ENCODE measurements at places on chromosomes 13 and 19. TPM values are rescaled to one million over a fixed set of nuclear protein-coding genes. Genes with fewer than 3 reads are reported as not detected.
A peak's percentile ranks its signal among the peaks of the same experiment; 100 is the strongest.

The CRX gene
- total RNA-seq = not detected

The OR1M1 gene
- total RNA-seq = not detected

The FCGBP gene
- 8.4 TPM for total RNA-seq

The TPTE2 gene
- not detected for total RNA-seq

The PROZ gene
- total RNA-seq = not detected

The MUC16 gene
- 0.07 TPM for total RNA-seq

The ZNF850 gene
- 1.7 TPM for total RNA-seq

The CYSLTR2 gene
- 4.5 TPM for total RNA-seq

The SIGLEC9 gene
- 1.1 TPM for total RNA-seq

The SACS gene
- 23.4 TPM for total RNA-seq

The KIR2DL1 gene
- not detected for total RNA-seq

The METTL21C gene
- not detected for total RNA-seq

GRCh38 chr19:45182758-45183157 is 4.2 kb downstream of the BLOC1S3 start:
- H3K4me3 ChIP-seq = no peak overlapping the region
- DNase-seq = no peak
- H3K36me3 ChIP-seq = peaks cover 4% of the 10 kb centered on the region
- H3K27ac ChIP-seq = no peak overlapping the region
- H3K27me3 ChIP-seq = no peaks in the 10 kb centered on the region
- H3K4me1 ChIP-seq = peaks cover 35% of the 10 kb centered on the region

DNA sequence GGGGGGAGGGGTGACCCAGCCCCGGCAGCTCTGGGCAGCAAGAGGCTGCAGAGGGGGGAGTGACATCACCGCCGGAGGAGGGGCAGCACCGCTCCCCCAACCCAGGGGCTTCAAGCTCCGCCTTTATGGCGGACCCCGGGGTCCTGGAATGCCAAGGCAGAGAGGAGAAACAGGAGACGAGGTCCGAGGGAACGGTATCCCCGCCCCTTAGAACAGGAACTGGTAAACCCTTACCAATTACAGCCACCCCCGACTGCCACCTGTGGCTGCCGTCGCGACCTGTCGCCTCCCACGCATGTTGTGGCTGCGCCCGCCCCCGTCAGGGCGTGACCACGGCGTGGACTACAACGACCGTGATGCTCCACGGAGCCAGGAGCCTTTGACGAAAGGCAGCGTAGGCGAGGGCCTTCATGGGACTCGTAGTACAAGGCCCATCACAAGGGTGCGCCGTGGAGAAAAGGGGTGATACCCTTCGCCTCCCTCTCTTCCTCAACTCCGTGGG is 4.1 kb upstream of the KCNC3 start:
- H3K4me1 ChIP-seq = peaks cover 50% of the 10 kb centered on the region
- no peaks in the 10 kb centered on the region for H3K36me3 ChIP-seq
- H3K27me3 ChIP-seq = no peaks in the 10 kb centered on the region
- H3K27ac ChIP-seq = peak overlapping the region; percentile 63
- H3K4me3 ChIP-seq = peak overlapping the region; percentile 92

DNA sequence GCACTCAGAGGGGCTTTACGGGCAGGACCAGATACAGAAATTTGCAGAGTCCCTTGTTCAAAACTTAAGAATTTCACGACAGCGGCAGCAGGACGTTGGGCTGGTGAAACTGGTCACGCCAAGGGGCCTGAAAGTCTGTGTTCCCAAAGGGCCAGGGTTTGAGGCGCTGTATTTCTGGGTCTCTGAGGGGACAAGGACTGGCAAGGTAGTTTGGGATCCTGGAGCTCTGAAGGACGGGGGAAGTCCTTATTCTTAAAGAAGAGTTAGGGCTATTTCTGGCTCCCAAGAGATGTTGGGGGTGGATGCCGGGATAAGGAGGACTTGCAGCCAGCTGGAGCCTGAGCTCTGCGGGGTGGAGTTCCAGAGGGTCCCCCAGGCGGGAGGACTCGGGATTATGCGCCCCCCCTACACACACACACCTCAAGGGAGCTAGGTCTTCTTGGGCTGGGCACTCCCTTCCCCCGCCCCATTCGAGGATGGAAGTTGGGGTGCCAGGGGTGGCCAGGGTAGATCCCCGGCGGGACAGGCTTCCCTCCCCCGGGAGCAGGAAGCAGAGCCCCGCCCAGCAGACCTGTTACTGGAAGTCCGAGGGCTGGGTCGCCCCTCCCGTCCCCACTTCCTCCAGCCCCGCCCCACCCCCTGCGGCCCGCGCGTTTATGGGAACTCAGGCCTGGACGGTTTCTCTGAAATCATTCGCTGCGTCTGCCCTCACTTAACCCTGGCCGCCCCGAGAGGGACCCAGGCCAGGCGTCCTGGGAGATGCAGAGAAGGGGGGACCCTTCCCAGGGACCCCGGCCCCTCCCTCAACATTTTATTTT is 5.6 kb downstream of the BCL3 start:
- H3K27me3 ChIP-seq = no peaks in the 10 kb centered on the region
- peaks cover 24% of the 10 kb centered on the region for H3K36me3 ChIP-seq
- peak; percentile 79 for DNase-seq
- peak overlapping the region; percentile 94 for H3K27ac ChIP-seq

- no peak for DNase-seq
- no peak overlapping the region for H3K27ac ChIP-seq
- H3K4me3 ChIP-seq = no peak overlapping the region
- H3K4me1 ChIP-seq = no peaks in the 10 kb centered on the region
These were observed 758.9 kb downstream of the UQCRFS1 start for GRCh38 chr19:28454083-28454482.

GRCh38 chr13:113419531-113420193 is 33.6 kb downstream of the ADPRHL1 start:
- H3K36me3 ChIP-seq = no peaks in the 10 kb centered on the region
- no peak for DNase-seq
- H3K27ac ChIP-seq = no peak overlapping the region
- H3K27me3 ChIP-seq = no peaks in the 10 kb centered on the region

GRCh38 chr13:53012707-53013106 is 15.9 kb upstream of the OLFM4 start:
- no peaks in the 10 kb centered on the region for H3K27me3 ChIP-seq
- H3K4me3 ChIP-seq = no peak overlapping the region
- H3K4me1 ChIP-seq = no peaks in the 10 kb centered on the region
- no peak overlapping the region for H3K27ac ChIP-seq
- no peaks in the 10 kb centered on the region for H3K36me3 ChIP-seq

DNA sequence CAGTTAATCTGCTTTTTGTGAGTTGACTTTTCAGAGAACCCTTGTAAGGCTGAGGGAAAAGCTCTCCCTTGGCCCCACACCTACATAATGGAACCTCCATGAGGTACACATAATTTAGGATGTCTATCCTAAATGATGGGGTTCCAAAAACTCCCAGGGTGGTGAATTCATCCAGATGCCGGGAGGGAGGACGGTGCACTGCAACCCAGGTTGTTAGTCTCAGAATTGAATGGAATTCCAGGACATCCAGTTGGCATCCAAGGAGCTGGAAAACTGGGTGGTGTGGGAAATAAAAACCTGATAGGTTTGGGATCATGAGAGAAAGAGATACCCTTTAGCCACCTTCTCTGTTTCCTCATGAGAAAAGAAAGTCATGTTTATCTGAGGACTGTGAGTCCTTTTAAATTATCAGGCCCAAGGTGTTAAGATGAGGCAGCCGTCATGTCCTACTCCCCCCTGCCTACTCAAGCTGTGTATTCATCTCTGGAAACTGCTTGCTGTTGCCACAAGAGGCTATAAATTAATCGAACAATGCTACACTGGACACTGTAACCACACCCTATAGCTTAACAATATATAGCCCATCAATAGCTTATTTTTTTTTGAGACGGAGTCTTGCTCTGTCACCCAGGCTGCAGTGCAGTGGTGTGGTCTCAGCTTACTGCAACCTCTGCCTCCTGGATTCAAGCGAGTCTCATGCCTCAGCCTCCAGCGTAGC is 49.5 kb downstream of the C13orf46 start:
- H3K27ac ChIP-seq = no peak overlapping the region
- no peaks in the 10 kb centered on the region for H3K36me3 ChIP-seq
- H3K27me3 ChIP-seq = peaks cover 8% of the 10 kb centered on the region

DNA sequence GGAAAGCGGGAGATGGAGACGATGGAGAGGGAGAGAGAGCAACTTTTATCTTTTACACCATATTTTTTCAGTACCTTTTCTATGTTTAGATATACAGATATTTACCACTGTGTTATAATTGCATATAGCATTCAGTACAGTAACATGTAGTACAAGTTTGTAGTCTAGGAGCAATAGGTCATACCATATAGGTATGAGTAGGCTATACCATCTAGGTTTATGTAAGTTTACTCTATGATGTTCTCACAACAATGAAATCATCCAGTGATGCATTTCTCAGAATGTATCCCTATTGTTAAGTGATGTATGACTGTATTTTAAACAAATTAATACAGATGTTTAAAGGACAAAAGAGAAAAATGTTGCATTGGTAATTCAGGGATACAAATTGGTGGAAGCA is 136.1 kb downstream of the PDS5B start:
- no peak overlapping the region for H3K27ac ChIP-seq
- H3K4me3 ChIP-seq = no peak overlapping the region
- H3K4me1 ChIP-seq = no peaks in the 10 kb centered on the region
- peaks cover 2% of the 10 kb centered on the region for H3K36me3 ChIP-seq
- H3K27me3 ChIP-seq = no peaks in the 10 kb centered on the region

- H3K4me3 ChIP-seq = no peak overlapping the region
- no peak overlapping the region for H3K27ac ChIP-seq
- no peak for DNase-seq
- no peaks in the 10 kb centered on the region for H3K4me1 ChIP-seq
These were observed 7.5 kb upstream of the OR10H5 start for GRCh38 chr19:15779756-15780476.

DNA sequence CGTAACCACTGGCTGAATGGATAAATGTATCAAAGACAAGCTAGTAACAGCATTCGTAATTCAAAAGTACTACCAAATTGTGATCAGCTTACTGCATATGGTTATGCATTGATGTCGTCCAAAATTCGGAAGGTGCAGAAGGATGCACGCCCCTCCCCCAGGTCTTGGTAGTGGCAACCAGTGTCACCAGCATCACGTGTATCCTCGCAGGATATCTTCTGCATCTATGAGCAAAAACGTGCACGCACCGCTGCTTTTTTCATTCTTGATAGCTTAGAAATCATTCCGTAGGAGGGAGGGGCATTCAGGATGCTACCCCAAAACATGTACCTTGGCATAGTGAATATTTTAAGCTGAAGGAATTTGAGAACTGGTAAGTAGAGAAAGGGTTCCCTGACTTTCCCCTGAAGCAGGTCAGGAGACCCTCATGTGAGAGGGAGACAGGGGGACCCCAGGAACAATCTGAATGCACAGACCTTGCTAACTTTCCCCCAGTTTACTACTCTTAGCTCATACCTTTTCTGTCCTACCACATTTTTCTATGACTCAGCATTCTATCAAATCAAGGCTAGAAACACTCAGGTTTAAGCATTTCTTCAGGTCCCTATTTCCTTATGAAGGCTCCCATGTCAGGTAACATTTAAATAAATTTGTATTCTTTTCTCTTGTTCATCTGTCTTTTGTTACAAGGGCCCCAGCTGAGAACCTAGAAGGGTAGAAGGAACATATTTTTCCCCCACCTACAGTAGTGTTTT is 61.2 kb upstream of the TM9SF2 start:
- peaks cover 23% of the 10 kb centered on the region for H3K4me1 ChIP-seq
- no peak overlapping the region for H3K27ac ChIP-seq
- H3K27me3 ChIP-seq = peaks cover 2% of the 10 kb centered on the region
- DNase-seq = no peak
- H3K4me3 ChIP-seq = no peak overlapping the region

DNA sequence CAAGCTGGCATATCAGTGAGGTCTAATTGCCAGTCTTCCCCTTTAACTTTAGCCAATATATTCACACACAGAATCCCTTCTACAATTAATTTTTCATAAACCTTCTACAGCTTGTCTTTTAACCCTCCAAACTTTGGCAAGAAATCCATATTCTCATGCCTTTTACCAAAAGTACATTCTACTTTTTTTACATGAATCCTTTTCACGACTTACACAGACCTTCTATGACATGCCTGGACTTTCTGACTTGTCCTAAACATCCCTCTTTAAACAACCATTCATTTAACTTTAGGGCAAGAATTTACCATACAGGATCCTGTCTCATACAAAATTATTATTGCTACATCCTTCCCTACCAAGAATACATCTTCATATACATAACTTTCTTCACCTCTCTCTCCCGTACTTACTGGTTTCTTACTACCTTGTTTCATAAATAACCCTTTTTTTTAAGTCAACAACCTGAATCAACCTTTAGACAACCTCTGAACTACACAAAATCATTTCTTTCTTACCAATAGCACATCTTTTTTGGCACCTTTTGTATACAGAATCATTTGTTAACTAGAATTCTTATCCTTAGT is 23.5 kb downstream of the ZNF544 start:
- H3K27ac ChIP-seq = no peak overlapping the region
- no peaks in the 10 kb centered on the region for H3K4me1 ChIP-seq
- no peak overlapping the region for H3K4me3 ChIP-seq
- H3K36me3 ChIP-seq = peaks cover 88% of the 10 kb centered on the region

GRCh38 chr19:36172852-36173251 is 20.6 kb upstream of the COX7A1 start:
- no peak overlapping the region for H3K27ac ChIP-seq
- DNase-seq = no peak
- H3K4me3 ChIP-seq = no peak overlapping the region

- H3K4me3 ChIP-seq = no peak overlapping the region
- no peaks in the 10 kb centered on the region for H3K36me3 ChIP-seq
- DNase-seq = peak; percentile 48
These were observed 97.7 kb upstream of the IPO5 start for GRCh38 chr13:97855570-97856303.

- DNase-seq = no peak
- no peaks in the 10 kb centered on the region for H3K27me3 ChIP-seq
- no peak overlapping the region for H3K27ac ChIP-seq
These were observed 48.3 kb upstream of the KLF12 start for GRCh38 chr13:74182491-74182890.

DNA sequence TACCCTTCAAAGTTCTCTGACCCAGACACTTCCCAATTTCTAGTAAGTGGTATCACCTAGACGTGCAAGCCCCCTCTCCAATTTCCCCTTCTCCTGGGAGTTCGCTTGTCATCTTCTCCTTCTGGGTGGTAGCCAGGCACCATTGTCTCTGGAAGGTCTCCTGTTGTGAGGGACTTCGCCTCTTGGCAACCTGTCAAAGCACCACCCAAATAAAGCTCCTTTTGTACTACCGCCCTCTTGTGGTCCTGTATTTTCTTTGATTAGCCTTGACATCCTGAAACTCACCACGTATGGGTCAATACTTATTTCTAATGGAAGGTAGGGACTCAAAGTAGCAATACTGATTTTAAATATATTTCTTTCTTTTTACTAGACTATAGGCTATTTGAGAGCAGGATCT is 8.2 kb downstream of the GPC5 start:
- peaks cover 16% of the 10 kb centered on the region for H3K27me3 ChIP-seq
- peak; percentile 7 for DNase-seq
- no peak overlapping the region for H3K4me3 ChIP-seq
- H3K27ac ChIP-seq = no peak overlapping the region

DNA sequence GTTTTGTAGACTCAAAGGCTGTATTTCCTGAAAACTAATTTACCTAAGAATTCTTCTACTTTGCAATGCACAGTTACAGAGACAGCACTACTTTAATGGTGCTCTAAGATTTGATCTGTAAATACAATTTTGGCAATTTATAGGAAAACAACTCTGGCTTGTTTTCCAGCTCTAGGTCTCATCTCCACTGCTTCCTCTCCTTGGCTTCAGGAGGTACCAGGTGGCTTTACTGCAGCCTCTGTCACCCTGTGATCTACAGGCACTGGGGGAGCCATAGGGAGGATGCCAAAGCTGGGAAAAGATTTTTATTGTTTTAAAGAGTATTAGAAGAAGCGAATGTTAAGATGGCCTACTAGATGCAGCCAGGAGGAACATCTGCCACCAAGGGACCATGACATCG is 1563.6 kb downstream of the OLFM4 start:
- no peak overlapping the region for H3K27ac ChIP-seq
- no peaks in the 10 kb centered on the region for H3K27me3 ChIP-seq
- H3K4me3 ChIP-seq = no peak overlapping the region
- DNase-seq = no peak
